Pulmonary artery endothelial cell (primary cell): ENCODE measurements at places on chromosomes 2 and 18.

DNA sequence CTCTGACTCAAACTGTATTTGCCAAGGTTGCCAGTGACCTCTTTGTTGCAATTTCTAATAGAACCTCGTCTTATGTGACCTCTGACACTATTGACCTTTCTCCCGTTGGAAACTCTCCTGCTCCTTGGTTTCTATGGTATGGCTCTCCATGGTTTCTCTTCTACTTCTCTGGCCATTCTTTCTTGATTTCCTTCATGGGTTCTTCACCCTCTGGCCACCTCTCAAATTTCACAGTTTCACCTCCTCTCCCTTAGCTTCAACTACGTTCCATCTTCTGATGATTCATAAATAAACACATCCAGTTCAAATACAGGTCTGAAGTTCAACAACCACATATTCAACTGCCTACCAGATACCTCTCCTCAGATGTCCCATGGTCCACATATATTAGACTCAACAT lies 109.5 kb downstream of the CACNB4 start:
- DNase-seq = no peak

- peak; percentile 96 for DNase-seq
Observed at GRCh38 chr2:55232084-55232862, at the start of the genes CLHC1 and RPS27A. Gene CLHC1, minus strand, starts transcription at chr2:55232293. Its CDS starts 9,882 bp downstream, at chr2:55222411. Gene RPS27A, plus strand, starts transcription at chr2:55232688. Its CDS starts 137 bp downstream, at chr2:55232825.

DNA sequence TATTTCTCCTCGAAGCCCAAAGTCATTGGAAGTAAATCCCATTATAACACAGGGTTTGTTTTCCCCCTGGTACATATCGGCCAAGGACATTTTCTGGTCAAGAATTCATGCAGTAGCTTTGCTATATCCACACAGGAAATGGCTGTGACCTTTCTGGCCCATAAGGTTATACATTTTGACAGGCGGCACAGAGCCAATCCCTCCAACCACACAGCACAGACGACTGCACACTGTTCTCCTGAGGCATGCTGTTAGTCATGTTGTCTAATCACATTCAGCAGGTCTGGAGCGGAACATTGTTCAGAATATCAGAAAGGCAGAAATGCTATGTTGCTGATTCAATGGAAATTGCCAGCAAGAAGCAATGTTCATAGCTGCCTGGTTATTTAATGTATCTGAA lies 742.3 kb upstream of the SLC8A1 start:
- DNase-seq = peak; percentile 56

DNA sequence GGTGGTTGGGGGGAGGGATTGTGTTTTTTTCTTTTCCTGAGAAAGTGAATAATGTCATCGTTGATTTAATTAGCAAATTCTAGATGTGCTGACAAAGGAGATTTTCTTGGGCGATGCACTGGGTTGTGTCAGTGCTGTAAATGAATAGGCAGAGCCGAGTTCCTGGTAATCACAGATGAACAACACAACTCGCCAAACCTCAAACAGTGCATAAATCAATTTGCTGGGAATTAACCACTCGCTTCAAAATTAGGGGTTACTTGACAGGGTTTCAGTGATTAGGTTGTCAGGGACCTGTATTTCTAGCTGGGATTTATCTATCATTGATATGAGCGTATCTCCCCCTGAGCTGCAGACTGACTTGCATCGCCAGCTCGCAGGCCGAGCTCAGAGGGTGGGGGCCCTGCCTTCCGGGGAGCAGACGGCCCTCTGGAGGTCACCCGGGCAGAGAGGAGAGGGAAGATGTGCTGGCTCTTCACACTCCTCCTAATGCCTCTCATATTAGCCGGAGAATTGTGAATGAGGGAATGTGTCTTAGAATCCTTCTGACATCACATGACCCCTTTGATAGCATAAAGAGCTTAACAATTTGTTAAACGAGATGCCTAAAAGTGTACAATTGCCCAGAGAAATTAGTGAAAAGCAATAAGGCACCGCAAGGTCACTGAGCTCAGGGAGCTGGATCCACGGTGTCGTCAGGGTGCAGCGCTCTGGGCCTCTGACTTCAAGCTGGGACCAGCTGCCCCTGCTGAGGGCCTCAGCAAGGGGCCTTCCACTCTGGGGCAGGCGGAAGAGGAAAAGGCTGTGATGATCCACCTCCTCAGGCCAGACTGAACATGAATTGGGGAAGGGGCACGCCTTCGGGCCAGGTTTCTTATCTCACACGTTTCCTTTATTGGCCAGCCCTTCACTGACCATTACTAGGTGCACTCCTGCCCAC lies 48.9 kb downstream of the SMIM21 start:
- DNase-seq = no peak

DNA sequence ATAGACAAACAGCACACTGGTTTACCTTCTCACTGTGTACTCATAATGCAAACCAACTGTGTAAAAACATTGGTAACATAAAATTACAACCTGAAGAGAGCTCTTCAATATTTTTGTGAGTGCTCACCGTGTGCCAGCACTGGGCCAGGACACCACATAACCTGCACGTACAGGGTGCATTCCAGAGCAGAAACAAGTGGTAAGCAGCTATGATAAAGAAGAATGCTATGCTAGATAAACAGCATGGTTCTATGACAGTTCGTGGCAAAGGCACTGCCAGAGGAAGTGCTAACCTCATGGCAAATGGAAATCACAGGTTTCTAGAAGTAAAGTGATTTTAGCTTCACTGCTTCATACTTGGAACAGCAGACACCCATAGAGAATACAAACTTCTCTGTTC lies 343.5 kb downstream of the MTX2 start:
- no peak for DNase-seq

DNA sequence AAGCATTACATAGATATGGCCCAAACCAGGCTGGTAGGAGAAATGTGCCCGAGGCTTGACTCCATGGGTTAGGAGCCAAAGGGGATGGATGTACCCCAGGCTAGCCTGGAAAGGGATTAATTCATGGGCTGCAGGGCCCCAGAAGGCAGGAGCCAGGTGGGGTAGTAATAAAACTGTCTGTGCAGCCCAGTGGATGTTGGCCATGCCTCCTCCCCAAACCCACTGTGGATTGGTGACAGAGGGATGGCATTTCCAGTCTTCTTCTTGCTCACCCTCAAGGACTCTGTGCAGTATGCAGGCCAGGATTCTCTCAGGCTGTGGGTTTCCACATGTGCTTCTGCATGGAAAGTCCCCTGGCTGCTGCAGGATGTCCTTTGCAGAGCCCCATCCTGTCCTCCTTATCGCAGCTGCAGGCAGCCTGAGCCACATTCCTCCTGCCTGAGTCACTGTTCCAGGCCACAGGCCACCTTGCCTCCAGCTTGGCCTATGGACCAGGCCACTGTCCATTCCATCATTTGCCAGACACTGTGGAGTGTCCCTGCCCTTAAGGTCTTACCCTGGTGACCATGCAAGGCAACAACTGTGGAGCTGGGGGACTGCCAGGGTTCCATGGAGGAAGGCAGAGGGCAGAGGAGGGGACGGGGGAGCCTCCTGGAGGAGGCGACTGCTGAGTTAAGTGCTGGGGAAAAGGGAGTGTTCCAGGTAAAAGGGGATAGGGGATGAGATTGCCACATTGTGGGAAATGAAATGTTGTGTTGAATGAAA lies 38.9 kb downstream of the INO80C start:
- DNase-seq = peak; percentile 95

DNA sequence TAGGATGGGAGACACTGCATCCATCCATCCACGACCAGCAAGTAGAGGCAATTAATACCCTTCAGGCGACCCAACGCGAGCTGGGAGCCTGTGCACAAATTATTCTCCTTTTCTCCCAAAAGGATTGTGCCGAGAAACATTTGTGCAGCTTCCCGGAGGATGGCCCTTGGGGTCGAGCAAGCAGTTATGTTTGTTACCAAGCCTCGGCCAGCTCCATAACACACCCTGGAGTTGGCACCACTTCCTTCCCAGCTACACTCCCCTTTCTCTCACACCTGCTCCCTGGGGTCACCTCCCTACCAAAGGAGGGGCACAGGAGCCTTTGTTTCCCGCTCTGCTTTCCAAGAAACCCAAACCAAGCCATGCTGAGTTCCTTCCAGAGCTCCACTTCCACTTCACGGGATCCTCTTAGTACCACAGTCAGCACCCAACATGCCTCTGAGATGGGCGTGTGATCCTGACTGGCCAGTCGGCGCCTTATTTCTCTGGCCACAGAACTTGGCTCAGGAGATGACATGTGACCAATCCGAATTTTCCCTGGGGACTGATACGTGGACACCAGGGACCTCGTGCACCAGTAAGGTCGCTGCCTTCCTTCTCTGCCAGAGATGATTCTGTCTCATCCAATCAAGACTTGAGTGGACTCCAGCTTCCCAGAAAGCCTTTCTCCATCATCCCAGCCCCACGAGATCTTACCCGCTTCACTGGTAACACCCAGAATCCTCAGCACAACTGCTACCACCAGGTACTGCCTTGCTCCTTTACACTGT lies 28.5 kb downstream of the GPR55 start:
- DNase-seq = no peak

DNA sequence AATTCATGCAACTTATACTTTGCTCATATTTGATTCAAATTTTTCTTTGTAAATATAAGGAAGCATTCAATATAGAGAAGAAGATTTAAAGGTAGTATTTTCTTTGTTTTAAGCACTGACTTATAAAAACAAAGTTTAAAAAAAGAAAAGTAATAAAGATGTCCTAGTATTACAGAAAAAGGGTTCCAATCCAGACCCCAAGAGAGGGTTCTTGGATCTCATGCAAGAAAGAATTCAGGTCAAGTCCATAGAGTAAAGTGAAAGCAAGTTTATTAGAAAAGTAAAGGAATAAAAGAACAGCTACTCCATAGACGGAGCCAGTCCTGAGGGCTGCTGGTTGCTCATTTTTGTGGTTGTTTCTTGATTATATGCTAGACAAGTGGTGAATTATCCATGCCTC lies 267.9 kb downstream of the CTNNA2 start:
- no peak for DNase-seq

DNA sequence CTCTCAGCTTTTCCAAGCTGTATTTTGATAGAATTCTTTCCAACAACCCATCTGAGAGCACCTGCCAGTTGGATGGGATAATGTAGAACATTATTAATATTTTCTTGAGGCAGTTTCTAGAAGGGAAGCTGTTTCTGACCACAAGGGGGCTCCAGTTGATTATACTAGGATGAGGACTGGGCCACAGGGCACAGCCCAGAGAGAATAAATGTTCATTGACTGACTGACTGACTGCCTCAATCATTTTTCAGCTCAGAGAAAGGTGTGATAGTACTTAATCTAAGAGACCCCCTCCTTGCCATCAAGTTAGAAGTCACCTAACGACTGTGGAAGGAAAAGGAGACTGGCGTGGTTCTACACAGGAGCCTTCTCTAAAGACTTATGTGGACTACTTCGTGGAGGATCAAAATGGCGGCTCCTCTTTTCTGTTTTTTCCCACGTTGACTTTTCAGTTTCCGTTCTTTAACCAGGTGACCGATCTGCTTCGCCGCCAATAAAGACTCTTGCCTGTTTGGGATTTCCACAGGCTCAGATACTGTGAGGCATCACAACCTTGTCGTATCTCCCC lies 31.9 kb upstream of the CREG2 start:
- DNase-seq = peak; percentile 33

GRCh38 chr2:218245214-218245613 lies 15.6 kb upstream of the GPBAR1 start:
- no peak for DNase-seq

DNA sequence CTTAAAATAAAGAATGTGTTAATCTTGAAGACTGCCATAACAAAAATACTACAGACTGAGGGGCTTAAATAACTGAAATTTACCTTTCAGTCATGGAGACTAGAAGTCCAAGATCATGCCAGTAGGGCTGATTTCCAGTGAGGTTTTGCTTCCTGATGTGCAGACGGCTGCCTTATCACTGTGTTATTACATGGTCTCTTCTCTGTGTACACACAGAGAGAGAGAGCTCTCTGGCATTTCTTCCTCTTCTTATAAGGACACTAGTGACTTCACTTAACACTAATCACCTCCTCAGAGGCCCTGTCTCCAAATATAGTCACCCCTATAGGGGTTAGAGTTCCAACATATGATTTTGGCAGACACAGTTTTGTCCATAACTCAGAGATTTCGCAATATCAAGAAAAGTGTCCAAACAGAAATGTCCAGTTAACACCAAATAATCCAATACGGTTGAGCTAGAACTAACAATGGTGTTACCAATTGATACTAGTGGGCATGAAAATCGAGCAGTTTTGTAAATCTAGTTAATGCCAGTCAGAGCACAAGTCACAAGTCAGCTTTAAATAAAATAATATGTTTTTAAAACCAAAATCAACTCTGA lies 399.8 kb downstream of the ADCYAP1 start:
- no peak for DNase-seq

GRCh38 chr2:168035458-168035857 lies 211.9 kb downstream of the STK39 start:
- DNase-seq = no peak

DNA sequence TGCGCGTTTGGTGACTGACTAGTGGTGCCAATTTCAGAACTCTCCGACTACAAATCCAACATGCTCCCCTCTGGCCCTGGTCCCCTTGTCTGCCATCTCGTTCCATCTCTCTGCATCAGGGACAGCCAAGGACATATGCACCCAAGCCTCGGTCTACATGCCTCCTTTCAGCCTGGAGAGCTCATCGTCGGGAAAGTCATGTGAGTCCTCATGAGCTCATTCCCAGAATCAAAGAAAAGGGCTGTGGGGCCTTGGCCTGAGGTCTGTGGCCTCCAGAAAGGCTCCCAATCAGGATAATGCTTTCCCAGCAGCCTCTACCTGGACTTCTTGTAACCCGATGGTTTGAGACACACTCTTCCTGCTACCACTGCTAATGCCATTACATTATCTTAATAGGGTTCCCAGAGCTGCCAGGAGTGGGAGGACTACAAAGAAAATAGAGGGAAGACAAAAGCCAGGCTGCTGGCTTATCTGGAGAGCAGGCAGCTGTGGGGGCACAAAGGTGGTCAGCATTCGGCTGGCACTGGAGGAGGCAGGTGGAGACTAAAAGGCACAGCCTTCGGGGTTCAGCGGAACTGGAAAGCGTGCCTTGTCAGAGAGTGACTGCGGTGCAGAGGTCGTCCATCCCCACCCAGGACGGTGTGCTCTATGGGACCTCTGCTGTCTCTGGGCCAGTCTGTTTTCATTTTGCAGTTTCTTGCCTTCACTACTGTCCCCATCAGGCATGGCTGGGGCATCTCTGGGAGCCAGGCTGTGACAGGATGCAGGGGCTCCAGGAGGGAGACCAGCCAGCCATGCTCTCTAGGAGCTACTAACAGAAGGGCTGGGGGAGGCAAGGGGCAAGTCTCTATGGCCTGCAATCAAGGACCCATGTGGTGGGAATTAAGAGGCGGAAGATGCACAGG lies 104.4 kb upstream of the SMAD2 start:
- DNase-seq = no peak

- peak; percentile 33 for DNase-seq
Observed at GRCh38 chr2:118089139-118089800, 999 bp downstream of the INSIG2 start.

DNA sequence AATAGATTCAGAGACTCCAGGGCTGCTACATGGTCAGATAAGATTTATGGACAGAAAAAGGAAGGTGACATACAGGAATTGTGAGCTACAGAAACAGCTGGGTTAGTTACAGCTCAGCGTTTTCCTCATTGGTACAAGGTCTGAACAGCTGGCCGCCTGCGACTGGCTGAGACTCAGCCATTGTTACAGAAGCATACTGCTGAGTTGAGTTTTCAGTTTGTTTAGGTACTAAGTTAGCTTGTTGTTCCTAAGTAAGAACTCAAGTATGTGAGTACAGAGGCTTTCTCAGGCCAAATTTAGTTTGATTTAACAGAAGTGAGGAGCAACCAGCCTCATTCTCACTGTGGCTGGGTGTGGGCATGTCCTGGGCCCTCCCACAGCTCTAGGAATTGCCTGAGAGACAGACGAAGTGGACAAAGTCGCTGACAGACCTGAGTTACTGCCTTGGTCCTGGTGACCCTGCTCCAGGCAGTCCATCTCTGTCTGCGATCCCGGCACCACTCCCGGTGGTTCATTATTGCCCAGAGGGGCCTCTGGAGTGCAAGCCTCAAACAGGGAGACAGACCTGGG lies 27.8 kb upstream of the RHOB start:
- DNase-seq = no peak
